ENCODE measurements at places on chromosomes 16 and 17.
A peak's percentile ranks its signal among the peaks of the same experiment; 100 is the strongest.

GRCh38 chr16:695355-696089 is 5.3 kb upstream of the WDR24 start:
- no peak for DNase-seq

- DNase-seq = no peak
Measured at GRCh38 chr16:86722970-86723369, 144.6 kb downstream of the FOXL1 start.

DNA sequence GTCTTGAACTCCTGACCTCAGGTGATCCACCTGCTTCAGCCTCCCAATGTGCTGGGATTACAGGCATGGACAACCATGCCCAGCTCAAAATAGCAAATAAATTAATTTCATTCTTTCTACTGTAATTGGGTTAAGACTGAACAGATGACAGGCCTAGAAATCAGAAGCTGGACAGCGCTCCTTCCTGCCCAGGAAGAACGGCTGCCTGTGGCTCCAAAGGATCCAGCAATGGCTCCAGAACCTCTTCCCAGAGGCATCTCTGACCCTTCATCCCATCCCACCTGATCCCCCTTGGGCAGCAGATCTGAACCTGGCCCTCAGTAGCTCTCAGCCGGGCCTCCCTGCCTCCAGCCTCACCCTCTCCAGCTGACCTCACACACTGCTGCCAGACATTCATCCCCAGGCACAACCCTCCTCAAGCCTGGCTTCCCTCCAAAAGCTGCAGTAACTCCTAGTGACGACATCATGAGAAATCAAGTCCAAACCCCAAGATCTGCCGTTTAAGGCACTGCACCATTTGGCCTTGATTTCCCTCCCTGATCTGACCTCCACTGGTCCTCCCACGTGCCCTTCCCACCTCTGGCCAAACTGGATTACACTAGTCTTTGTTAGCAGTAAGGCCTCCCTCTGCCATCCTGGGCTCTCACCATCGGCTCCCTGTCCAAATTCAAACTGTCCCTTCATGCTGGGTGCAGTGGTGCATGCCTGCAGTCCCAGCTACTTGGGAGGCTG is 3.1 kb upstream of the MIF4GD start:
- DNase-seq = no peak

GRCh38 chr17:12830777-12831247 is 41.5 kb downstream of the ARHGAP44 start:
- DNase-seq = no peak

- no peak for DNase-seq
Measured at GRCh38 chr17:49699966-49700575, 7.7 kb downstream of the SLC35B1 start.

DNA sequence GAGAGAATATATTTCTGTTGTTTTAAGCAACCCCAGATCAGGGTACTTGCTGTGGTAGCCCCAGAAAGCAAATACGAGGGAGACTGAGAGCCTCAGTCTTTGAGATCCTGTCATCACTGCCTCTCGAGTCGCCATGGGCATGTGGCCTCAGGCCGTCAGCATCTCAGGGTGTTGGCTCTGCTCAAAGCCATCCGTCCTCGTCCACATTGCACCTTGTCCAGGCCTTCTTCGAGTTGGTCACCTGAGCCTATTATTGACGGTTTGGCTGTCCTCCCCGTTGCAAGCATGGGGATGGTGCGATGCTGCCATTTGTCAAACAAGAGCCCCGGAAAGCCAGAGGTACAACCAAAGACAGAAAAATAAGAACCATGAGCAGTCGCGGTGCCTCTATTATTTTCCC is 136.9 kb downstream of the IRF8 start:
- no peak for DNase-seq

DNA sequence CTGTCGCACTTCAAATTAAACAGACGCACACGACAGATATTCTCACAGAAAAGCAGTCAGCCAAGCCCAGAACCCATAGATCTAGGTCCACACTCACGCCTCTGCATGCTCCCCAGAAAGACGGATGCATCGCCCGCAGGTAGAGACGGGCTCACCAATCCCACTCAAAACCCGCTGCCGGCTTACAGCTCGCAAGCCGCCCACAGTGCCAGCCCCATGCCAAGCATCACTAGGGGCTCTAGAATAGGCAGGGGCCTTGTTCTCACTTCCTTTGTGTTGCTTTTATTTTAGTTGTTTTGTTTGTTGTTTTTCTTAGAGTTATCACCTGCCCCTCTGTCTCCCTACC is 336 bp upstream of the BMERB1 start:
- no peak for DNase-seq

DNA sequence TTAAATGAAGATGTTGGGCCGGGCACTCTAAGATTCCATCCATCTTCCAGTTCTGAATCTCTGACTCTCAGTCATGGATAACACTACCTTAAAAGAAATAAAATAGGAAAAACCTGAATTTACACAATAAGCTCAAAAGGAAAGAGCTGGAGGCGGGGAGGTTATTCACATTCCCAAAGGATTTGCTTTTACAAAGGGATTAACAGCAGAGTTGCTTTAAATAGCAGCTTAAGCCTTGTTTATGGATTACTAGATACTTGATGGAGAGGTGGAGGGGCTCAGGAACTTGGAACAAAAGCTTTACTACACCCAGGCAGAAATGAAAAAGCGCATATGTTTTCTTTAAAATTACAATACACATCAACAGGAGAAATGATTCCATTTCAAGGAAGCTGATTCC is 84.5 kb downstream of the XYLT1 start:
- DNase-seq = no peak

GRCh38 chr16:50957056-50957455 is 194.0 kb downstream of the SALL1 start:
- DNase-seq = no peak

DNA sequence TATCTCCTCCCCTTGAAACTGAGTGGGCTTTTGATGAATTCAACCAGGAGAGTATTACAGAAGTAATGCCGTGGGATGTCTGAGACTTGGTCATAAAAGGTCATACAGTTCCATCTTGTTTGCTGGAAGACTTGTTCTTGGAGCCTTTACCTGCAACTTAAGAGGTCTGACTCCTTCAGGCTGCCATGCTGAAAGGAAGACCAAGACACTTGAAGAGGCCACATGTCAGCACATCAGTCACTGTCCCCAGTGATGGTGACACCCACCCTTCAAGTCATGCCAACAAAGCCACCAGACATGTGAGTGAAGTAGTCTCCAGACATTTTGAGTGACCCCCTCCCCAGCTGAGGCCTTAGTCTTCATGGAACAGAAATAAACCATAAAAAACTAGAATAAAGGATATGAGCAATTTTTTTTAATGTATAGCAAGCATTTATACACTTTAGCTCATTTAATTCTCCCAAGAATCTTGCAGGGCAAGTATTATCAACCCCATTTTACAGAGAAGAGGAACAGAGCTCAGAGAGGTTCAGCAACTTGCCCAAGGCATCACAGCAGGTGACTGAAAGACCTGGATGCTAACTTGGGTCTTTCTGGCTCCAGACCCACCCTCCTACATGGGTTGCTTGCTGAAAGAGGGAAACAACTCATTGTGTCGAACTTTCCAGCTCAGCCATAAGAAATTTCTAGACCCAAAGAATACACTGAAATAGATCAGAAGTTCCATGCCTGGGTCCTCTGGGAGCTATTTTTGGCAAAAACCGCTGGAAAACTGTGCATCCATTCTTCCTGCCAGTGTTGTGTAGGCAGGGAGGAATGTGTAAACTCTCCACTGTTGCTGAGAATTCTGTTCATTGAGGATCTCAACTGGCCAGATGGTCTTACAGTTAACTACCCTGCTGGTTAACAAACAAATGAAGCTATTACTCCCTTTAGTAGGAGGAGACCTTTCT is 38.1 kb downstream of the SOCS1 start:
- no peak for DNase-seq

DNA sequence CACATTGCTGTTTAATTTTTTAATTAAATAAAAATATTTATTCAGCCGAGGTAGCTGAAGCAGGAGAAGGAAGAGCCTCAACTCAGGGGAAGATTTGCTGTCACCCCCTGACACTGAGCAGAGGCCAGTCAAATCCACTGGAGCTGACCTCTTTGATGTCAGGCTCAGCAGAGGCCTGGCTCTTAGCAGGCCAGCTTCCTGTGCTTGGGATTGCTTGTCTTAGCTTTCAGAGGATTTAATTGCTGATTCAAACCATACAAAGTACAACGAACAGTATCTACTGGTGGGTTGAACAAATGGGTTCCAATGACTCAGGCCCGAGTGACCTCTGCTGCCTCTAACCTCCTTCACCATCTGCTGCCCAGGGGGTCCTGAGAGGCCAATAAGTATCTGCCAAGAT is 417.0 kb upstream of the HSBP1 start:
- DNase-seq = peak; percentile 56

GRCh38 chr17:40190197-40191021 is 13.1 kb downstream of the RAPGEFL1 start:
- peak; percentile 42 for DNase-seq

GRCh38 chr16:84327926-84328505 is 33.3 kb downstream of the WFDC1 start:
- DNase-seq = no peak

DNA sequence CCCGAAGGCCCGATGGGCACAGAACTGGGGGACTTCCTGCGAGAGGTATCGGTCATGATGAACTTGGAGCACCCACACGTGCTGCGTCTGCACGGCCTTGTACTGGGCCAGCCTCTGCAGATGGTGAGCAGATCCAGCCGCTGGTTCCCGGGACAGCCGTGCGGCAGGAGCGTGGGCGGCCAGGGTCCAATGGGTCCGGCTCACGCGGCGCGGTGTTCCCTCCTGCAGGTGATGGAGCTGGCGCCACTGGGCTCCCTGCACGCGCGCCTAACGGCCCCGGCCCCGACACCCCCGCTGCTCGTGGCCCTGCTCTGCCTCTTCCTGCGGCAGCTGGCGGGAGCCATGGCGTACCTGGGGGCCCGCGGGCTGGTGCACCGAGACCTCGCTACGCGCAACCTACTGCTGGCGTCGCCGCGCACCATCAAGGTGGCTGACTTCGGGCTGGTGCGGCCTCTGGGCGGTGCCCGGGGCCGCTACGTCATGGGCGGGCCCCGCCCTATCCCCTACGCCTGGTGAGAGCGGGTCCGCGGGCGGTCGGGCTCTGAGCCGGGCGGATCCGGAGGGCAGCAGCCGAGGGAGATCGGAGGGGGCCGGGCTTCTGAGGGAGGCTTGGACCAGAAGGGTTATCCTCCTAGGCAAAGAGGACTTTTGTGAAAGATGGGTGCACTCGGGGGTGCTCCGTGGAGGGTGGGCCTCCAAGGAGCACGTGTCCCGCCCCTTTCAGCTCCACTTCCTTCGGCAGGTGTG is 3.0 kb downstream of the TNK1 start:
- DNase-seq = peak; percentile 32

- no peak for DNase-seq
Measured at GRCh38 chr17:74497471-74497870, 31.0 kb downstream of the CD300A start.

DNA sequence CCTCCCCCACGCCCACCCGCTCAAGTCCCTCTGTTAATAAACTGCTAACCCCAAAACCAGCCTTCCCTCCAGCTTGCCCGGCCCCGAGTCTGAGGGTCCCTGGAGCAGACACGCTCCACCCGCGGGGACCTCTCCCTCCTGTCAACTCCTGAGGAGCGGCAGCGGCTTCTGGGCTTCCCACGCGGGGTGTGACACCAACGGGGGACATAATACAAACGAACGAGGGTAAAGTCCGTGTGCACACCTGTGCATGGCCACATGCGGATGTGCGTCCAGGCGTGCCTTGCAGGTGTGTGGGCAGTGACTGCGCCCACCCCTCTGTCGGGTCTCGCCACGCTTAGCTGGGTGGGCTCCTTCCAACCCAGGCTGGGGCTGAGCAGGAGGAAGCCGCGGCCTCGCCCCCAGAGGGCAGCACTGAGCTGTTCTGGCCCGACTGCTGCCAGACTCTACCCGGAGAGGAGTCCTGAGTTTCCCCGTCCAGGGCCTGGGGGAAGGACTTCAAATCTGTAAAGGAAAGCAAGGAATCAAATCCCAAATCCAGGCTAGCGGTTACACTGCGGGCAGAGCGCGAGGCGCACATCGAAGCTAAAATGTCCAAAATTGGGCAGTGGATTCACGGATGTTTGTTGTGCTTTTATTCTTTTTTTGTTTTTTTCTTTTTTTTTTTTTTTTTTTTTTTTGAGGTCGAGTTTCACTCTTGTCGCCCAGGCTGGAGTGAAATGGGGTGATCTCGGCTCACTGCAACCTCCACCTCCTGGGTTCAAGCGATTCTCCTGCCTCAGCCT is 24.2 kb upstream of the KRT17 start:
- DNase-seq = peak; percentile 80

GRCh38 chr17:73747221-73748002 is 103.2 kb upstream of the SDK2 start:
- no peak for DNase-seq

GRCh38 chr17:45411348-45412105 is 21.1 kb downstream of the ARHGAP27 start:
- no peak for DNase-seq

GRCh38 chr16:55248494-55248893 is 75.5 kb upstream of the IRX6 start:
- DNase-seq = no peak

DNA sequence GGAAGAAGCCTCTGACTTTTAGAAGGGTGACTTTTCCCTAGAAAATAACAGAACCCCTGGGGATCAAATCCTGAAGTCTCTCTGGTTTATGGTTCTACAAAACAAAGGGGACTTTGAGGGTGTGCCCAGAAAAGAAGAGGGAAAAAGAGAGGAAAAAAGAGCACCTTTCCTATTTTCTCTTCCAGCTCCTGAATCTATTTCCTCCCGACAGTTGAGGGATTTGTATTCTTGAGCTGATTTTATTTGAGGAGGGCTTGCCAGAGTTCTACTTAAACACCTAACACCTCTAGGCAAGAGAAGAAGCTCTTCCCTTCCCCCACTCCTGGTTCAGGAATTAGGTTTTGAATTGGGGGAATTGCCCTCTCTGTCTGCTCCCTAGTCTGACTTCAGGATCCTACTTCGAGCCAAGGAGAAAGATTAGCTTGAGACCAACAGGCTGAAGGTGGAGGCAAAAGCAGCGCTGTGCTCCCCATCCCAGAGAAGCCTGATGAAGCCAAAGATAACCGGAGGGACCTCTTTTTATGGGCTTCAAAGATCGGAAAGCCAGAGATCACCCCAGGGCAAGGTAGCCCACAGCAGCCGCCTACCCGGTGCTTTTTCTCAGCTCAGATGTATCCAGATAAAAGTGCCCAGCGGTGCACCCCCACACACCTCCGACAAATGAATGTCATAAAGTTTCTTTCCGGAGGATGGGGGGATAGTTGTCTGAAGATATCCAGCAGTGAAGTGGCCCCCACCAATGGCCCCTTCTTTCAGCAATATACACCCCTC is 796 bp downstream of the HOXB3 start:
- DNase-seq = no peak

- DNase-seq = peak; percentile 43
Measured at GRCh38 chr16:87297918-87298631, 19.1 kb downstream of the C16orf95 start.

DNA sequence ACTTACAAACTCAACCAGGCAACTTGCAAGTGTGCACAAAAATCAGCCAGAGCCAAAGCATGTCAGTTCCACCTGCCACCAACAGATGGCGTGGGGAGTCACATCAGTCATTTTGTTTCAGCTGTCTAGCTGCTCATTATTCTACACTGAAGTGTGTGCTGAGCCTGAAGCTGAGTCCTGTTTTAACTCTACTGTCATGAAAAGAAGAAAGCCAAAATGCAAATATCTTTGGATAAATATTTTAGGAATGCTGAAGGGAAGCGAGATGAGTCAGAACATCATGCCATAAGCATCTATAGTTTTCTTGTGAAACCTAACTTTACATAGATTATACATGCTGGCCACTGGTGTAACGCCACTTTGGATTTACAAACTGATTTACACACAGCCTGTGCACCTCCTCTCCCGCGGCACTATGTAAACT is 172.6 kb downstream of the CDK5R1 start:
- peak; percentile 58 for DNase-seq

GRCh38 chr17:2125013-2125535 is 70.2 kb downstream of the HIC1 start:
- peak; percentile 52 for DNase-seq

GRCh38 chr16:81654346-81654745 is 124.7 kb upstream of the PLCG2 start:
- DNase-seq = no peak
